ENCODE measurements at places on chromosomes 4 and X. TPM values are rescaled to one million over a fixed set of nuclear protein-coding genes. Genes with fewer than 3 reads are reported as not detected.

Gene GPR78
- not detected for total RNA-seq

Gene CXCL8
- 11.4 TPM for total RNA-seq

Gene TEX13D
- not detected for total RNA-seq

Gene MAGEA8
- total RNA-seq, result not detected

Gene GAGE12E
- not detected for total RNA-seq

Gene HPSE
- 2.1 TPM for total RNA-seq

DNA sequence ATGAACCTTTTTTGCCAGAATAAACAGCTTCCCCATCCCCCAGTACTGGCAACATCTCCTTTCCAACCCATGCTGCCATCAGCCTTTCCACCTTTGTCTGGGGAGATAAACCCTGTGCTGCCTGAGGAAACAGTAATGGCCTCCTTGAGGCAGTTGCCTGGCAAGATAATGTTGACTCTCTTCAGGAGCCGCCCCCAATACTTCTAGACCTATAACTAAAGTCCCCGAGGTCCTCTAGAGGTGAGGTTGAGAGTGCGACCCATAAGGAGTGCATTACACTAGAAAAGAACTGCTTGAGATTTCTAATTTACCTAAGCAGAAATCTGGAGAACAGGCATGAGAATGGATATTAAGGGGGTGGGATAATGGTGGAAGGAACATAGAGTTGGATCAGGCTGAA lies 963.2 kb upstream of the PCDH7 start:
- DNase-seq, result no peak

DNA sequence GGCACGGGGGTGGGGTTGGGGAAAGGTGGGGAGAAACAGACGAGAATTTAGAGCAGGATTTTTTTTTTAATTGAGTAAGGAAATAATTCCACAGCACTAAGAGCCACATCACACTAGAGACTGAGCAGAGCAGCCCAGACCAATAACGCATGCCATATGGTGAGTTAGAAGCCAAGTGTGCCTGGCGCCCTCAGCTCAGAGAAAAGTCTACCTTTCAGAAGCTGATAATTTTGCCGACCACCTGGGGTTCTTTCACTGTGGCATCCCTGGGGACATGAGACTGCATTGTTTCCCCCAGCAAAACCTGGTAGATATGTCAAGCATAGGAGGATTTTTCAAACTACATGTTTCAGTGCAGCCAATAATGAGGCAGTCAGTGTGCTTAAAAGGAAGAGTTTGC lies 516.8 kb downstream of the SMARCA1 start:
- DNase-seq, result no peak

DNA sequence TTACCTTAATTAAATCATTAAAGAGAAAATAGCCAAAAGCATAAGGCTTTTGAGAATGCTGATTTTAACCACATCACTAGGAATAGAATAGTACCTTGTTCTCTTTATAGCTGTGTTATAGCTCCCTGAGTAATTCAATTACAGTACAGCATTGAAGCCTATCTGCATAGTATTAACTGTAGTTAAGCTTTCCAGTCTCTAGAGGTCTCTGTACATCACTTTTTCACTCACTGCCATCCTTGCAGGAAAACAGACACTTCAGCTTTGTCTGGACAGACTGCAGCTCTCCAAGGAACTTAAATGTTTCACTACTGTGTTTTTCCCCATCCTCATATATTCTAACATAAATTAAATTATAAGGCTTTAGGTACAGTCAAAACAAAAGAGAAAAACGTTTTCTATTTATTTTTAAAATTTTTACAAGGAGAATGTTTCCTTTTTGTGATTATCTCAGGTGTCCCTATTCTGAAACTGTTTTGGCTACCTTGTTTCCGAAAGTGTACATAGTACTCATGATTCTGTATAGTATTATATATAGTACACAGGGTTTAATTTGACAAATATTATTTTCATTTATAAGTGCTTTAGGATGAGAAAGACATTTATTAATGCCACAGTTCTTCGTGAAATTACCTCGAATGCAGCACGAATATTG lies 407.9 kb downstream of the PCDH18 start:
- no peak for DNase-seq

DNA sequence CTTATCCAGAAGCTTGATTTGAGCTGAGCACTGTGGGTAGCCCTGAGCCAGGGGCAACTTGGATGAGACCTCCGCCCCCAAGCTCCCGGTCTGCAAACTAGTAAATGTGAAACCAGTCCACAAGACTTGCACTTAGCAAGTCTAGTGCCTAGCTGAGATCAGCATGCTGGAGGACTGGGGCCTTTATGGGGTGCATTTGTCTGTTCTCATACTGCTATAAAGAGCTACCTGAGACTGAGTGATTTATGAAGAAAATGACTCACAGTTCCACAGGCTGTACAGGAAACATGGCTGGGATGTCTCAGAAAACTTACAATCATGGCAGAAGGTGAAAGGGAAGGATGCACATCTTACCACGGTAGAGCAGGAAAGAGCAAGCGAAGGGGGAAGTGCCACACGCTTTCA lies 42.1 kb upstream of the HOPX start:
- no peak for DNase-seq

GRCh38 chr4:103197765-103198110 lies 405 bp downstream of the CENPE start:
- DNase-seq, result no peak

DNA sequence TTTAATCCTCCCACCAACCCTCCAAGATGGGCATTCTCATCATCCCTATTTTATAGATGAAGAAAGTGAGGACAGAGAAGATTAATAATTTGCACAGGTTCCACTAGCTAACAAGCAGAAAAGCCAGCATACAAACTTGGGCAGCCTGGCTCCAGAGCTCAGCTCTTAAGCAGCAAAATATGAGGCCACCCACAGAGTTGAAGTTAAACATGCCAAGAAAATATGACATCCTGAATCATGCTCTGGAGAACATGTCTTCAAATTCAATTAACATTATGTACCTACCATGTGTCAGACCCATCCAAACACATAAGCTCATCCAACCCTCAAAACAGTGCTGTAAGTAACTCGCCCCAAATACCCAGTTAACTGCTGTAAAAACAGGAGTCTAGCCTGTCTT lies 33.9 kb downstream of the USP46 start:
- DNase-seq, result no peak

DNA sequence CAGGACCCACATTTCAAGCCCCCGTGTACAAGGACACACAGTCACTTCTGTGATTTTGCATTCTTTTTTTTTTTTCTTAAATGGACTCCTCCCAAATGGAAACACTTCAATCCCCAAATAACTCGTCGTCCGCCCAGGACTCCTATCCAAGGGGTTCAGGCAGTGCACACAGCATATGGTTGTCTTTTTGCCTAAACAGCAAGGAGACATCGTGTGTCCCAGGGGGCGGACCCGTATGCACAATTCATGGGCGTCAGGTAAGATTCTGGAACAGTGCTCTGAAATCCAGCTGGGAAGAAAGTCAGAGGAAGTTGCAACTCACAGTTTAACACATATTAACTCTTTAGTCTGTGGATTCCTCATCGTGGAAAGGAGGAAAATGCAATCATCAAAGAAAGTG lies 231.3 kb downstream of the SHOX start:
- no peak for DNase-seq

DNA sequence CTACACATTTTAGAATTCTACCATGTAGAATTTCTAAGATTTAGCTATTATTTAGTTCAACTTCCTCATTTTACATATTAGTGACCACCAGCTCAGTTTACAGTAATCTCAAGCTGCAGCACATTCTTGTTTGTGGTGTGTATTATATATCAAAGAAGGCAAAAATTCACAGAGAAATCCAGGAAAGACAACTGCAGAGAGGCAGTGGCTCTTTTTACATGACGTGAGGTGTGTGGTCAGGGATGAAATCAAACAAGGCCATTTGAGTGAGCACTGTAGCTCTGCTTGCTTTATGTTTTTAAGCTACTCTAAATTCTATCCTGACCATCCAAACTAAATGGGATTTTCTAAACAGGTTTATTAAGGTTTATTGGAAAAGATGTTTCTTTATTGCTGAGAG lies 71.1 kb downstream of the COL25A1 start:
- DNase-seq, result no peak

DNA sequence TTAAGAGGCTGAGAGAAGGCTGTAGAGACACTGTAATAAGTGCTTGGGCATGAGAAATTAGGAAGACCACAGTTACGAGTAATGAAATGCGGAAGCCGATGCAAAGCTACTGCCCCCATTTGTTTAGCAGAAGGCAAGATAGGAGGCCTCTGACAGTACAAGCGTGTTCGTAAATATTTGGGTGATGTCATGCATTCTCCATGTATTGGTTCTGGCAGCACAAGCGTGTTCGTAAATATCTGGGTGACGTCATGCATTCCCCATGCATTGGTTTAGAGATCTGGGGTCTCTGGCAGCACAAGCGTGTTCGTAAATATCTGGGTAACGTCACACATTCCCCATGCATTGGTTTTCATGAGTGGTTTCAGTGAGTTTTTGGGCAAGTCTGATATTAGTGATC lies 661.5 kb upstream of the FRG1 start:
- DNase-seq, result no peak

- no peak for DNase-seq
These were observed 18.3 kb downstream of the RNF175 start for GRCh38 chr4:153741541-153741940.

DNA sequence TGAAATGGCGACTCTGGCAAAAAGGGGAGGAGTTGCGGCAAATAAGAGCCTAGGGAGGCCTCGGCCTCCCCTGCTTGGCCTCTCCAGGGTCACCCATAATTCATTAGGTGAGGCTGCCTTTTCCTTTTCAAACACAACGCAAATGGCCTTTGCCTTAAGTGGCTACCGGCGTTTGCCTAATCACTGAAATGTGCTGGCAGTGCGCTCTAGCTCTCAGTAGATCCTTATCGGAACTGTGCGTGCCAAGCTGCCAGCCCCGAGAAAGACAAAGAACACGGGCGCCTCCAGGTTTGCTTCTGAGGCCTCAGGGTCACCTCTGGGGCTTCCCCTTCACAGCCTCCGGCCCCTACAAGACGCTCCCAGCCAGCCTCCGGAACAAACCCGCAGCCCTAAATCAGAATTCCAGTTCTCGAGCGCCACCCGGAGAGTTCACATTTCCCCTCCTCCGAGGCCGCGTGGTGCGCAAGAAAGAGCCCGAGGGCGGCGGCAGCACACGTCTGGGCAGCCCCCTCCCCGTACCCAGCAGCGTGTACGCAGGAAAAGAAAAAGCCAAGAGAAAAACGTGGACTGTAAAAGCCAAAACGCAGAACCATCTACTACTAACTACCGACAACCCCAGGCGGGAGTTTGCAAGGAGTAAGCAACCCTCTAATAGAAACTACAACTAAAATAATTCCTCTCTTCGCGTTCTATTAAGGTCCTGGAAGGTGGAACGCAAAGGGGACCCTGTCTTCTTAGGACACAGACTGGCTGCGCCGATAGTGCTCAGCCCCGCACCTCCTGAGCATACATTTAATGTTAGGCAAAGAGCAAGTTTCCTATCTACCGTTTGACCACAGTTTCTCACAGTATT lies 76.5 kb upstream of the BCOR start:
- no peak for DNase-seq

DNA sequence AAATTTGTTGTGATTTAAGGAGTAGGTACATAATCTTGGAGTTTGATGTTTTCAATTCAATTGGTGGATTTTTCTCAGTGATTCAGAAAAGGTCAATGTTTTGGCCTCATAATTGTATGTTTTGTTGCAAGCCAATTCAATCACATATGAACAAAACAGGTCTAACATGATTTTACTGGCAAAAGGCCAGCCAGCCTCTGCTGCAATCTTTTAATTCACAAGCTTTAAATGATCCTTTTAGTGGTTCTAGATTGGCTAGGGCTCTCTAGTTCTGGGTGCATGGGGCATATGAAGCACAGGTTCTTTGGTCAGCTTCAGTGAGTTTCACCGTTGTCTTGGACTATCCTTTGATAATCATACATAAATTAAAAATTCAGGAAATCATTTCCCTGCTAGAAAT lies 19.2 kb upstream of the SLC6A14 start:
- no peak for DNase-seq

Measured in CD4-positive, alpha-beta T cell (primary cell).